ENCODE measurements at places on chromosomes 11 and 22. TPM values are rescaled to one million over a fixed set of nuclear protein-coding genes. Genes with fewer than 3 reads are reported as not detected.

Gene GATD1
- 60.4 TPM for polyA plus RNA-seq

Gene CD81
- polyA plus RNA-seq = 444 TPM

Gene TRPM5
- 0.33 TPM for polyA plus RNA-seq

Gene CNTF
- polyA plus RNA-seq = 0.23 TPM

Gene DNAJB7
- 0.39 TPM for polyA plus RNA-seq

Gene DGAT2
- 23.7 TPM for polyA plus RNA-seq

Gene CASP5
- polyA plus RNA-seq = not detected

Gene PDHX
- 87.1 TPM for polyA plus RNA-seq

Gene DKK3
- 226 TPM for polyA plus RNA-seq

Gene PATE4
- not detected for polyA plus RNA-seq

Measured in cardiac muscle cell (in vitro differentiated cells and primary cell).